Activated T-helper 17 cell treated with anti-CD3 and anti-CD28 coated beads, Interleukin-2, amount 50 U/mL, for 72 hours (primary cell): ENCODE measurements at places on chromosomes 7 and 10. TPM values are rescaled to one million over a fixed set of nuclear protein-coding genes. Genes with fewer than 3 reads are reported as not detected.

DNA sequence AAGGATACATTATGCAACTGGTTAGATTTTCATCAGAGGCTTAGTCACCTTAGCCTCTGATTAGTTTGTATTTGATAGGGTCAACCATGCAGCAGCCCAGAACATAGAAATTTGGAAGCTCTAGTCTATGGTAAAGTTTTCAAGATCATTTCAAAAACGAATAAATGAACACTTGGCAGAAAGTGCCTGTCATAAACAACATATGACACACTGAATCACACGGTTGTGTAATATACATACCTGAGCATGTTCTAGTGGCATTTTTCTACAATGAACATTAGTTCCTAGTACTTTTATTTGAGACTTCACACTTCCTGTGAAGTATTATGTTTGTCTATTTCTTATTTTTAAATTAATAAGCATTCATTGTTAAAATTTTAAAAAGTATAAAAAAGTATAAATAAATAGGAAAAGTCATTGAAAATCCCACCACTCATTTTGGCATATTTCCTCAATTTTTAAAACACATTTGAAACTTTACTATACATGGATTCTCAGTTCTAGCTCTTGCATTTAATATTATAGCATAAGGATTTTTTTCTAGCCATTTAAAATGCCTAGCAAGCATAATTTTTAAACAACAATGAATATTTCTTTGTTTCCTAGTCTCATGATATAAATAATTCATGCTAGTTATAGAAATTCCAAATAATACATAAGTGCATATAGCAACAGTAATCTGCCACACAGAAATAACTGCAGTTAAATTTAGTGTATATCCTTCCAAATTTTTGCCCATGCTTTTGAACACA is 25.7 kb upstream of the PRPS1L1 start:
- ATAC-seq: no peak

- ATAC-seq: no peak
These were observed 676.5 kb downstream of the NRG3 start for GRCh38 chr10:82551506-82551905.

The ARMC3 gene
- not detected for total RNA-seq

DNA sequence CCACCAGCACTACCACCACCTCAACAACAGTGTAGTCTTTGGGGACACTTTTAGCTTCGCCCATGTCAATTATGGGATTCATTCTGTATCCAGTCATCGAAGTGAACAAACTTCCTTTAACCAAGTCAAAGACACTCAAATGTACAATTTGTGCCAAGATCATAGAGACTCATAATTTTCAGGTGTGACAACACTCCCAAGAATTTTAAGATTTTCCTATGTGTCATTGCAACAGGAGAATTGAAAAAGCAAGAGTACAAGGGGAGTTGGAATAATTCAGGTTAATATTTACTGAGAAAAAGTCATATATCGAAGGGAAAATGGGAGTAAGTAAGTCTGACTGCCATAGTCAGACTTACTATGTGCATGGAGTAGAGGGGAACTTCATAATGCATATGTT is 26.2 kb downstream of the PON1 start:
- ATAC-seq: no peak

The IL6 gene
- 2.1 TPM for total RNA-seq

GRCh38 chr10:79024296-79024695 is 44.5 kb upstream of the ZMIZ1 start:
- ATAC-seq: no peak

DNA sequence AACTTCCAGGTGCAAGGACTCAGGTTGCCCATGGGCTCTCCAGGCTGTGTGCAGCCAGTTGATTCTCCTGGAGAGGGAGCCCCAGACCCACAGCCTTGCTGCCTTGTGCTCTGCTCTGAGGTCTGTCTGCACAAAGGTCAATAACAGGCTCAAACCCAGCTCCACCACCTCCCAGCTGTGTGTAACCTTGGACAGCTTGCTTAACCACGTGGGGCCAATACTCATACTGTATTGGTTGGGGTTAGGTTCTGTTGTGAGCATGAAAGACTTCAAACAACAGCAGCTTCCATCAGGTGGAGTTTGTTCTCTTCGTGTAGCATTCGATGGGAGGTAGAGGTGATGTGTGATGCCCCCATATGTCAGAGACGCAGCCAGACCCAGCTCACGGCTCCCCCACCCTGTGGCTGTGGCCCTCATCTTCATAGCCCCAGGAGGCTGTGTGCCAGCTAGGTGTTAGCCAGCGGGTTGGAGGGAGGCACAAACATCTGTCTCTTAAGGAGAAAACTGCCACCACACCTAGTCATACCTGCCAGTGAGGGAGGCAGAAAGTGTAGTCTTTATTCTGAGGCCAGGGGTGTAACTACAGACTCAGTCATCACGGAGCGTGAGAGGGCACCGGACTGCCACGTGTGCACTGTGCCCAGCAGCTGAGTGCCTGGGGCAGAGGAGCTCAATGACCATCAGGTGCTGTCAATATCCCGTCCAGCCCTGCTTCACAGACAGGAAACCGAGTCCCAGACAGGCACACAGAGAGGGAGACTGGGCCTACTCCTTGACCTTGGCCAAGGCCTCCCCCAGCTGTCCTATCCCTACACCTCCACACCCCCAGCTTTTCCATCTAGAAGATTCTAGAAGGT is 8.1 kb upstream of the POLD2 start:
- peak; percentile 19 for ATAC-seq

- no peak for ATAC-seq
These were observed 1.9 kb upstream of the NRF1 start for GRCh38 chr7:129609666-129610065.

DNA sequence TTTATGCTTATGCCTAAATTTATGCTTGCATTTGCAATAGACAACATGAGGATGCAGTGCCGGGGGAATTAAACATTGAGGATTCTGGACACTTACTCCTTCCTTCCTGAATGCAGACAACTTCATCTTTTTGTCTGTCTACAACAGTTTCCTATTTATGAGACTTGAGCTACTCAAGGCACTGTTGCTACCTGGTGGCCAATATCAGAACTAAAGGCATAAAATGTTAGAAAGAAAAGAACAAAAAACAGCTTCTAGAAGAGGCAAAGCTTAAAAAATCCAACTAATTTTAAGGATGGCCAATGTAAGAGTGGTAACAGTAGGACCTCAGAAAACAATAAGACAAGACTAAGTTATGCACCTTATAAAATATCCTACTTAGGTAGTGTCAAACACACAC is 144.5 kb upstream of the PTN start:
- no peak for ATAC-seq
